LoVo (cell line): ENCODE measurements at places on chromosomes 3 and 15.

GRCh38 chr3:53798144-53798543, 48.1 kb downstream of the CHDH start:
- DNase-seq, result no peak

- DNase-seq, result no peak
Observed at GRCh38 chr3:134904776-134905646, 110.0 kb downstream of the EPHB1 start.

GRCh38 chr3:47082519-47082918, 81.4 kb downstream of the SETD2 start:
- DNase-seq, result no peak

DNA sequence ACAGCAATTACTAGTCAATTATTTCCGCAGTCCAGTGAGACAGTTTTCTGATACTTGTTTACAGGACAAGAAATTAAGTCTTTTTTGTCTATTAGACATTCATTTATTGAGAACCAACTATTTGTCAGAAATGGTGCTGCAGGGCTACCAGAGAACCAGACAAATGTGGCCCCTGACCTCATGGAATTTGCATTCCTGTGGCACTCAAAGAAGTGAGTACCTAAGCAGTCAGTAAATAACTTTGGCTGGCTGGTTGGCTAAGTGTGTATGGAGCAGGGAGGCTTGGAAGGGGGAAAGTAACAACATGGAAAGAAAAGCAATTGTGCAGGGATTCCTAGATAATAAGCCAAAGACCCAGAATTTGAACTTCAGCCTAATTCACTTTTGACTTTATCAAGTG, 837.0 kb upstream of the CFAP20DC start:
- DNase-seq, result no peak

DNA sequence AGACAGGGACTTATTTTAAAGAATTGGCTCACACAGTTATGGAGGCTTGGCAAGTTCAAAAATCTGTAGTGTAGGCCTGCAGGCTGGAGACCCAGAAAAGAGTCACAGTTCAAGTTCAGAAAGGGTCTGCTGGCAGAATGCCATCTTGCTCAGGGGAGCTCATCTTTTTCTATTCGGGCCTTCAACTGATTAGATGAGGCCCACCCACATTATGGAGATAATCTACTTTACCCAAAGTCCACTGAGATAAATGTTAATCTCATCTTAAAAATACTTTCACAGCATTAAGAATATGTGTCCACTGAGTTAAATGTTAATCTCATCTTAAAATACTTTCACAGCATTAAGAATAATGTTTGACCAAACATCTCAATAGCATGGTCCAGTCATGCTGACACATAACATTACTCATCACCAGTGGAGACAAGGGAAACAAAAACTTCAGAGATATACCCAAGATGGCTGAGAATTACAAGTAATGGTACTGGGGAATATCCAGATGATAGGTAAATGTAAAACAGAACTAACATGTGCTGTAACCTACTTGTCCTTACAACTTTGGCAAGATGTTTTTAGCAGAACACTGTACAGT, 74.3 kb upstream of the STAC start:
- no peak for DNase-seq

GRCh38 chr15:74635228-74635627, 19.6 kb downstream of the CLK3 start:
- DNase-seq, result peak; percentile 74

- no peak for DNase-seq
Observed at GRCh38 chr15:87326269-87326668, 930.3 kb downstream of the NTRK3 start.

- DNase-seq, result no peak
Observed at GRCh38 chr3:51876186-51876585, 785 bp upstream of the IQCF5 start.

DNA sequence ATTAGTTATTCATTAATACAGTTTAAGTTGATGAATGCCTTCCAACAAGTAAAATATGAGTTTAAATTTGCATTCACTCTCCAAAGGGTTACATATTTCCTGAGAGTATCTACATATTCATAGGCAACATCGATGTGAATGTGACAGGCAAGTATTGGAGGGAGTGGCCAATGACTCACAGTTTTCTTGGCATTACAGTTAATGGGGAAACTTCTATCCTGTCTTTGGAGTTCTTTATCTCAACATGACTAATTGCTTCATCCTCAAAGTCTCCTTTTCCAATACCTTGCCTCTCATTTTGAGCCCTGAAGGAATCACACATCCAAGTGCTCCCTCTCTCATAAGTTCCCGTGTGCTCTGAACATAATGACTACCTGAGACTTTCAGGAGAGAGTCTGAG, 439.7 kb upstream of the FRG2C start:
- no peak for DNase-seq

- no peak for DNase-seq
Observed at GRCh38 chr3:117104792-117105191, 395.2 kb downstream of the TUSC7 start.

GRCh38 chr3:37611771-37612170, 249.9 kb upstream of the CTDSPL start:
- no peak for DNase-seq

DNA sequence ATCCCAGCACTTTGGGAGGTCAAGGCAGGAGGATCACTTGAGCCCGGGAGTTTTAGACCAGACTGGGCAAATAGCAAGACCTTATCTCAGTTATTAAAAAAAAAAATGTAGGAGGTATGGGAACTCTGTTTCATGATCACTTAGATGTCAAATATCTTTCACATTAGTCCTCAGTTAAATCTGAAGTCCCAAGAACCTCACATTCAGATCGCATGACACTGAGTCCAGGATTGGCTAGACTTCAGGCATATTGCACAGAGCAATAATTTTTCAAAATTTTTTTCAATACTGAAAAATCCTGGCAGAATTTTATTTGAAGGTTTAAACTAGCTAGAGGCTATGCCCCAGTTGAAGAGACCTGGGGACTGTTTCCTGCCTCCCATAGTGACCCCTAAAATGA, 56.3 kb upstream of the ZNF148 start:
- DNase-seq, result no peak

DNA sequence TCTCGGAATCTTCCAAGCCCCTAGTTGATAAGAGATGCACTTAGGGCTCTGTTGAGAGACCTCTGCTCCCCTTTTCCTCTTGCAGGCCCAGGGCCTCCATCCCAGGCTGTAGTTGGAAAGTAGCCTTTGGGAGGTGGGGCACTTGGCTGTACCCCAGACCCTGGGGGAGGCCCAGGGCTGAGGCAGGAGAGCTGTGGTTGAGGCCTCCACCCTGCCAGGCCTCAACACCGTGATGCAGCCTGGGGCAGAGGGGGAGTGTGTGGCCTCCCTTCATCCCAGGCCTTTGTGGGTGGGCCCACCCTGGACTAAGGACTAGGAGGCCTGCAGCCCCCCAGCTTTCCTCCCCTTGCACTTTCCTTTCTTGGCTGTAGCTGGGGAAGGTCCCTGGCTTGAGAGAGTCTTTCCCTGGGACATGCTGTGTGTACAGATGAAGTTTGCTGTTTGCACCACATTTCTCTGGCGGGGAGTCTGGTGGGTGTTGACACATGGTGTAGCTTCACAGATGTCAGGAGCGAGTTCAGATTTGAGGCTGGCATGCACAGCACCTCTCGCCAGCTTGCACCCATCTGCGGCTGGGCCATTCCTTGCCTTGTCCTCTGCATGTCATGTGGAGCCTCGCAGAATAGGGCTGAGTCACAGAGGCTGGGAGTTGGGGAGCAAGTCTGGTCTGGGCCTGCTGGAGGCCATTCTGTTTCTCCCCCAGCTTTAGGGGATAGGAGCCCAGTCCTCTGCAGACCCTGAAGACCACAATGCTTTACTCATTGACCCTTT, 13.7 kb downstream of the PLEKHO2 start:
- no peak for DNase-seq

GRCh38 chr15:76339305-76340197, 3.0 kb downstream of the ISL2 start:
- no peak for DNase-seq

DNA sequence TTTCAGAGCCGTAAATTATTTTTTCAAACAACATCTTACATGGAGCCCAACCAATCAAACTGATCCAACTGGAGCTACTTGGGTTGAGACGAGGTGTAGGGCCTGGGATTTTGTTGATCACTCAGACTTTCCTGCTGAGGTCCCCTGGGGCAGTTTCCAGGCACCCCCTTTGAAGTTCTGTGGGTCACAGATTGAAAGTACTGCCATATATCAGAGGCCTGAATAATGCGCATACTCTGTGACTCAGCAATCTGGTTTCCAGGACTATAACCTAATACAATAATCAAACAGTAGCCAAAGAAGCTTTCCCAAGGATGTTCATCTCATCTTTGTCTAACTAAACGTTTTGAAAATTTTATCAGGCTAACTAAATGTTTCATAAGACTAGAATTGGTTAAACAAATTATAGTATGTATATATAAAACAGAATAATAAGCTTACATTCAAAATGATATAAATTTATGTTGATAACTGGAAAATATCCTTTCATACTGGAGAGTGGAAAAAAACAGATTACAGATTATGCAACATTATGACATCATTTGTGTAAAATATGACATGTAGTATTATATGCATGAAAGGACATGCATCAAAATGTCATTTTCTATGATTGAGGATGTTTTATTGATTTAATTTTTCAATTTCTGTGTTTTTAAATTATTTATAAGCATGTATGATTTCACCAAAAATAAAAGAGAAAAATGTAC, 617.1 kb downstream of the NTRK3 start:
- no peak for DNase-seq

- DNase-seq, result no peak
Observed at GRCh38 chr15:48630245-48630644, 15.3 kb downstream of the FBN1 start.

GRCh38 chr3:25038271-25038670, 389.8 kb upstream of the RARB start:
- DNase-seq, result no peak

DNA sequence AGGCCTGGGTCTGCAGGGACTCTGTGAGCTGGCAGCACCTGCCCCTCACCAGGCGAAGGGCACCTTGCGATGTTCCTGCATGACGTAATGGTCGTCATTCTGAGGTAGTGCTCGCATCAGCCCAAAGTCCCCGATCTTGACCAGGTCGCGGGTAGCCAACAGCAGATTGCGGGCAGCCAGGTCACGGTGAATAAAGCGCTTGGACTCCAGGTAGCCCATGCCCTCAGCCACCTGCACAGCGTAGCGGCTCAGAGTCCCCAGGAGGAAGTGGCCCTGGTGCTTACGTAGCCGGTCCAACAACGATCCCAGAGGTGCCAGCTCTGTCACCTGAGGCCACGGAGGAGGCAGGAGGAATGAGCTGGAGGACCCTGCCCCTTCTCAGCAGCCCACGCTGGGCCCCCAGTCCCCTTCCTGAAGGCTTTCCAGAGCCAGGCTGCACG, 26.3 kb downstream of the TNK2 start:
- no peak for DNase-seq

DNA sequence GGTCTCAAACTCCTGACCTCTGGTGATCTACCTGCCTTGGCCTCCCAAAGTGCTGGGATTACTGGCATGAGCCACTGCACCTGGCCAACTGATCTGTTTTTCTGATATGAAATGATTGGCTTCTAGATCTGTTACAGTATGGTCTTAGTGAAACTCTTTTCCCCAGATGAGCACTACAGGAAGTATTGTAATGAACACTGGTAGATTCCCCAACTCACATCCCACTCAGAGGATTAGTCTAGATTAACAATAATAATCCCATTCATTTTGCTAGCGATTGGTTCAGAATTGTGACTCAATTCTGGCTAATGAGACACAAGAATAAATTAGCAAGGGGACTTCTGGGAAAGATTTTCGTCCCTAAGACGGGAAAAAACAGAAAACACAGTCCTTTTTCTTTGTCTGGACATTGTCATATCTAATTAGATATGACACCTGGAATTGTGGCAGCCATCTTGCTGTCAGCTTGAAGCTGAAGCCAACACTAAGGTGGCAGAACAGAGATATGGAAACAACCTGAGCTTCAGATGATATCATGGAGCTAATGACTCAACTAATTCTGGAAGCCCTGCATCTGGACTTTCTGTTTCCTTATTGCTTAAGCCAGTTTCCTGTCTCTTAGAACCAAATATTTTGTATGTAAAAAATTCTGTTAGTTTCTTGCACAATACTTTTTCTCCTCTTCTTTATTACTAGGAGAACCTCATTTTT, 17.4 kb upstream of the NPTN start:
- DNase-seq, result no peak

DNA sequence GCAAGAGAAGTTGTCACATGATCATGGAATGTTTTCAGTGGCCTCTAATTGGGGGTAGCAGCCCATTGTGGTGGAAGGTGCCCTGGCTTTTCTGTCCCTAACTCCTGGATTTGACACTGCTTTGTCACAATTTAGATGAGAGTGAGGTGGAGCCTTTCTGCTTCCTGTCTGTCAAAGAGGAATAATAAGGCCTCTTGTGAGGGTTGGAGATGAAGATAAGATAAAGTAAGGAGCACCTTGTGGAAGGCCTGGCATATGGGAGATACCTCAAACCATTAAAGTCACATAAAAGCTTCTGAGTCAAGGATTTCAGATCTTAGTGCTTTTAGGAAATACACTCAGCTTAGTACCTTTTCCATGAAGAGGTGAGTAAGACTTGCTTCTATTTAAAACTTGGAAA, 172.6 kb upstream of the FAM3D start:
- DNase-seq, result no peak

GRCh38 chr3:57942872-57943283, 65.3 kb upstream of the FLNB start:
- DNase-seq, result peak; percentile 75

DNA sequence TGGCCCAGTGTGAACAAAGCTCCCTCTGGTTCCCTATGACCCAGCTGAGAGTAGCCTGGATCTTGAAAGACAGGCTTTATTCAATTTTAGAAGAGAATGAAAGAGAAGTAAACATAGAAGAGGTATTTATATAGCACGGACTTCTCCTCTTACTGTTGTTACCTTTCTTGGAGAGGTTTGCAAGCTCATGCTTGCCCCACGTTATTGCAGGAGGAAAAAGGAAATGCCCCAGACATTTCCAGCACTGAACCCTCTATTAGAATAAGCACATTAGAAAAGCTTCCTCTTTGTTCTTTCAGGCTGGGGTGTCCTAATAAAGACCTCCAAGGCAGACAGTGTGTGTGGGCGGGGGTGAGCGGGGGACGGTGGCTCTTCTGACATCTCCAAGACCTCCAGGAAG, 98.7 kb upstream of the AGBL1 start:
- no peak for DNase-seq

DNA sequence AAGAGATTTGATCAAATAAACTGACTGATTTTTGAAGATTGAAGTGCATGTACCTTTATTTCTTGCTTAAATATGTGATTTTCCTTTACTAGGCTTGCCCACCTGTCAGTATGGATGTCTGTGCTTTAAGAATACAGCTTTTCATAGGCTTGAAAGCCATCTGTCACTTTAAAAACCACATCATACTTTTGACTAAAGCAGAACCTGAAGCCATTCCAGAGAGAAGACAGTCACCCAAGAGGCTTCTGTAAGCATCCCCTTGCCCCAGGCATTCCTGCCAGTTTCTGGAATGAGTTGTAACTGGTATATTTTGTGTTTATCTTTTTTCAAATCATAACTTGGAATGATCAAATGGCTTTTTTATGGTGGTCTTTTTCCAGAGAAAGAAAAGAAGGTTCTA, 24.0 kb downstream of the HPS3 start:
- no peak for DNase-seq

- DNase-seq, result no peak
Observed at GRCh38 chr3:5002871-5003247, 23.6 kb downstream of the BHLHE40 start.
